Hematopoietic multipotent progenitor cell treated with erythropoietin and hydrocortisone succinate and interleukin-3 and kit ligand, for 15 days (in vitro differentiated cells): ENCODE measurements at places on chromosomes 11 and 22.

DNA sequence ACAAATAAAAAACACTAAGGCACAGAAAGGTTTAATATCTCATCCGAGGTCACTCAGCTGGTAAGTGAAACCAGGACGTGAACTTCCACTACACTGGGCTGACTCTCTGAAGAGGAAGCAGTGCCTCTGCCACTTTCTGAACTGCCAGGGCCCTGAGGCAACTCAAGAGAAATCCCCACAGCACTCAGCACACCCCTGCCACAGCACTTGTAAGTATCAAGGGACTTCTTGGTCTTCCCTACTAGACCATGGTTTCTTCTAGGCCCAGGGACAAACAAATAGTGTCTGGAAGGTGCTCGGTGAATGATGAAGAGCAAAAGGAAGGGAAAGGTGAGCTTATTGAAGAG, 49.7 kb downstream of the RPL27A start:
- DNase-seq = no peak

- no peak for DNase-seq
Measured at GRCh38 chr22:48719978-48720661, 1107.6 kb downstream of the BRD1 start.

DNA sequence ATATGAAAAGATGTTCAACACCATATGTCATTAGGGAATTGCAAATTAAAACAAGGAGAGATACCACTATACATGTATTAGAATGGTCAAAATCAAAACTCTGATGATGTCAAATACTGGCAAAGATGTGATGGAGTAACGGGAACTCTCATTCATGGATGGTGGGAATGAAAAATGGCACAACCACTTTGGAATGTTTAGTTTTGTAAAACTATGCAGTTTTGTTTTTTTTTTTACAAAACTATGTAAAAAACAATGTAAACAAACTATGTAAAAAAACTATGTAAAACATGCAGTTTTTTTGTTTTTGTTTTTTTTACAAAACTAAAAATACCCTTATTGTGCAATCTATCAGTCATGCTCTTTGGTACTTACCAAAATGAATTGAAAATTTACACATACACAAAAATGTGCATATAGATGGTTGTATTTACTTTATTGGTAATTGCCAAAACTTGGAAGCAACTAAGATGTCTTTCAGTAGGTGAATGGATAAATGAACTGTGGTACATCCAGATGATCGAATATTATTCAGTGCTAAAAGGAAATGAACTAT, 5.0 kb upstream of the USP47 start:
- no peak for DNase-seq

DNA sequence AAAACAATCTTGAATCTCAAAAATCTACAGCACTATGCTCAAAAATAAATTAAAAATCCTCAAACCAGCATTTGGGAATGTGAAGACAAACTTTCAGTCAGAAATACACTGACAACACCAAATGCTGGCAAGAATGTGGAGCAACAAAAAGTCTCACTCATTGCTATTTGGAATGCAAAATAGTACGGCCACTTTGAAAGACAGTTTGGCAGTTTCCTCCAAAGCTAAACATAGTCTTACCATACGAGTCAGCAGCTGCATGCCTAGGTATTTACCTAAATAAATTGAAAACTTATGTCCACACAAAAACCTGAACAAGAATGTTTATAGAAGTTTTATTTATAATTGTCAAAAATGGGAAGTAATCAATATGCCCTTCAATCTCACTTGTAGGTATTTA, 904.2 kb upstream of the LRRC4C start:
- DNase-seq = no peak

- DNase-seq = no peak
Measured at GRCh38 chr22:33300165-33300564, 242.0 kb upstream of the SYN3 start.

GRCh38 chr22:39039306-39040126, 1.1 kb upstream of the APOBEC3F start:
- DNase-seq = no peak

DNA sequence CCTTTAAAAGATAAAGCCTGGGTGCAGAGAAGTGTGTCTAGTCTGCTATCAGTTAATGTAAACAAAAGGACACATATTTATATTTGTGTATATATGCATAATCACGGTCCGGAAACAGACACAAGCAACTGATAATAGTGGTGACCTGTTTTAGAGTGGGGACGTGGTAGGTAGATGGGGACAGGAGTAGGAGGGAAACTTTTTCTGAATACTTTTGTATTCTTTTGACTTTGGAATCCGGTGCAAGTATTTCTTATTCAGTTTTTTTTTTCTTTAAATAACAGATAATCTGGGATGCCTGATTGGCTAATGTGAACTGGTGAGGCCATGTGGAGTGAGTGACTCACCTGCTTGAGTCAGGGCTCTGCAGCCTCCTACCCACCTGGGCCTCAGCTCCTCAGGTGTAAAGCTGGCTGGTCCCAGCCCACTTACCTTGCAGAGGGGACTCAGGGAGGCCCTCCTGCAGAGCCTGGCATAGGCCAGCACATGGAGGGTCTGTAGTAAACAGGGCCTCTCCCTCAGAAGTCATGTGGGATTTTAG, 15.3 kb downstream of the MICAL2 start:
- DNase-seq = no peak

- DNase-seq = no peak
Measured at GRCh38 chr11:121898903-121899302, 217.1 kb downstream of the BLID start.
